ENCODE measurements at places on chromosomes 16 and 17. TPM values are rescaled to one million over a fixed set of nuclear protein-coding genes. Genes with fewer than 3 reads are reported as not detected.
A peak's percentile ranks its signal among the peaks of the same experiment; 100 is the strongest.

GRCh38 chr16:88472069-88472468 is 19.0 kb downstream of the ZFPM1 start:
- no peak for DNase-seq

GRCh38 chr16:85944572-85945423 is 45.8 kb downstream of the IRF8 start:
- no peak for DNase-seq

FXR2 gene
- polyA plus RNA-seq: 28.2 TPM

DNA sequence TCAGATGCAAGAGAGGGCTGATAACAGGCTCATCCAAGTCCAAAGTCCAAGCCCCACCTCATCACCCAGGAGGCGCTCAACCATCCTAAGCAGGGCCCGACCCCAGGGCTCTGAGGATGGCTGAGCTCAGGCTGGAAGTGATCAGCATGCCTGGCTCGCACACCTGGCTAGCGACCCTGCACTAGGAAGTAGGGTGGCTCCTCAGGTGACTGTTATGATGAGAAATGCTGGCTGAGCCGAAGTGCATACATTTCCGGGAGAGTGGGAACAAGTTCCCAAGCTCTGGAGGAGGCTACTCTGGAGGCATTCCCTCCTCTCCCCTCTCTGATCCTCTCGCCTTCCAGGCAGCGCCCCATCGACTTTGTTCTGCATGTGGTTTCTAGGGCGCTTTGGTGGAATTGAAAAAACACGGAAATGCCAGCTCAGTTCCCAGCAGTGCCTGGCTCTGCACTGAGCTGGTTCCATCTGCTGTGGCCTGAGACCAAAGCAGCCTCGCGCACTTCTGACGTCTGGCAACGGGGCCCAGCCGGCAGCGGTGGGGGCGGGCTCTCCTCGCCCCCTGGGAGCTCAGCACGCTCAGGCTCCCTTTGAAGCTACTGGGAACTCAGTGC is 130.3 kb downstream of the IRF8 start:
- peak; percentile 66 for DNase-seq

- DNase-seq: no peak
These were observed 6.5 kb upstream of the BAHCC1 start for GRCh38 chr17:81388612-81389367.

GRCh38 chr17:245611-246010 is 64.2 kb upstream of the DOC2B start:
- no peak for DNase-seq

KAT7 gene
- polyA plus RNA-seq: 31.6 TPM

DNA sequence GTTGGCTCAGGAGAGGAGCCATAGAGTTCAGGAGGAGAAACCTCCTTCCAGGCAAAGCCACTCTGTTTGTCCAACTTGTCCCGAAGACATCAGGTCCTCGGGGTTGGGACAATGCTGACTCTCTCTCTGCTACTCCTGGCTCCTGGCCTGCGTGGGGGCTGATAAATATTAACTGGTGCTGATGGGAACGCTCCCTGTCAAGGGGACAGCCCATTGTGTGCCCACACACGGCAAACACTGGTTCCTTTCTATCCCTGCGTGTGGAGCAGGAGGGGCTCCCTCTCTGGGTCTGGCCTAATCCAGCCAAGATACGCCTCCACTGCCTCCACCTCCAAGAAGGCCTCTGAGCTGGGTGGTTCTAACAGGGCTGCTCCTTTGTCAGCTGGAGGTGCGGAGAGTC is 4.4 kb downstream of the KIF19 start:
- no peak for DNase-seq

LHX1 gene
- polyA plus RNA-seq: not detected

GRCh38 chr17:30091771-30092170 is 24.8 kb upstream of the NSRP1 start:
- no peak for DNase-seq

TEX19 gene
- not detected for polyA plus RNA-seq

DNA sequence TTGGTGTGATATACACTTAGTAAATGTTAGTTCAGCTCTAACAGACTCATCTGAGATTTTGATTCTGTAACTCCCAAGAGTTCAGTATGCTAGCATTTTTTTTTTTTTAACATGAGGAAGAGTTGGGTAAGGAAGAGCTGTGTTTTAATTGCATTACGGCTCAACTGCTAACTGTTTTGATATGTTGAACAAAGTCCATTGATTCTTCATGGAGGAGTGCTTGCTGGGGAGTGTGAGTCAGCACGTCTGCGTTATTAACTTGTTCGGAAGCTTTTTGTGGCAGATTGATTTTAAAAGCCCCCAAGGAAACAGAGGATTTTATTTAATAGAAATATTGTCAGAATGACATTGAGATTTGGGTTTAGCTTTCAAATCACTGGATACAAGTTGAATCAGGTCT is 45.8 kb downstream of the PITPNC1 start:
- DNase-seq: peak; percentile 33

CHD9 gene
- polyA plus RNA-seq: 32.7 TPM

GRCh38 chr17:32240750-32241149 is 24.9 kb upstream of the RHBDL3 start:
- no peak for DNase-seq

GRCh38 chr16:79468121-79468552 is 132.4 kb downstream of the MAF start:
- no peak for DNase-seq

- no peak for DNase-seq
These were observed 10.6 kb downstream of the RSPRY1 start for GRCh38 chr16:57196753-57197152.

DNA sequence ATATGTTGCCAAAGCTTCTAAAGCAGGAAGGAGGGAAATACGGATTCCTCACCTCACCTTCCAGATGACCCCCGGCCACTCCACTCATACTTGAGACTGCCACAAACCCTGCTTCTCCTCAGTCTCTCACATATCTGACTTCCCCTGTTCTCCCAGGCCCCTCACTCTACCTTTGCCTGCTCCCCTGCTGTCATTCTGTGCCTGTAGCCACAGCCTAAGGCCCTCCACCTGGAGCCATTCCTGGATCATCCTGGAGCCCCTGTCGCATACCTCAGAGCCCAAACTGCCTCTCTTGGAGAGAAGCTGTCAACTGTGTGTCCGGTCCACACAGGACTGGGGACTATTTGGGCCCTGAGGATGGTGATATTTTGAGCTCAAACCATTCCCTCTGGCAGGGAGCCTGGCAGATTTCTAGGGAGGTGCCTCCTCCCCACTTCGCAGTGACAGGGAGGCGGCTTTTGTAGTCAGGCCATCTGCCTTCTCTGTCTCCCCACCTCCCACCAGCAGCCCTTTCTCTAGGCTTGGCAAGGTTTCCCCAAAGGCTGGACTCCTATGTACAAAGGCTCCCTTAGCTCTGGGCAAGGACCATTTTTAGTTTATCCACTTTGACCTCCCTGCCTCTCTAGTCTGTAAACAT is 2.3 kb upstream of the MED24 start:
- DNase-seq: no peak

GRCh38 chr16:24349320-24349719 is 93.2 kb downstream of the CACNG3 start:
- no peak for DNase-seq

ABCA9 gene
- polyA plus RNA-seq: 2.1 TPM

DNA sequence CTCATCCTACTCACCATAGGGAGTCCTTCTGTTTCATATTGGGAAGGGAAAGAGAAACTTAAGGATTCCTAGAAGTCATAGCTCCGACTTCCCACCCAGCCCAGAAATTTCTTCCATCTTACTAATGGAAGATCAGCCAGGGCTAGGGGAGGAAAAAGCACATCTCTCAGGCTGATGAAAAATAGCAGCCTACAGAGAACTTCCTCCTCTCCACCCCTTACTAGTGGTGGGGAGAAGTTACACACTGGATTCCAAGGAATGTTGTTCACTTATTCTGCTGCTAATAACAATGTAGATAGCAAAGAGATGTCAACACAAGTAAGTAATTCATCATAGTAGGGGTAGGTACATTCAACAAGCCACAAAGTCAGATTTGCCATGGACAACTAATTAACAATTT is 94.4 kb downstream of the SPACA3 start:
- DNase-seq: no peak

GRCh38 chr16:600781-601180 is 10.9 kb downstream of the RAB40C start:
- no peak for DNase-seq

DNA sequence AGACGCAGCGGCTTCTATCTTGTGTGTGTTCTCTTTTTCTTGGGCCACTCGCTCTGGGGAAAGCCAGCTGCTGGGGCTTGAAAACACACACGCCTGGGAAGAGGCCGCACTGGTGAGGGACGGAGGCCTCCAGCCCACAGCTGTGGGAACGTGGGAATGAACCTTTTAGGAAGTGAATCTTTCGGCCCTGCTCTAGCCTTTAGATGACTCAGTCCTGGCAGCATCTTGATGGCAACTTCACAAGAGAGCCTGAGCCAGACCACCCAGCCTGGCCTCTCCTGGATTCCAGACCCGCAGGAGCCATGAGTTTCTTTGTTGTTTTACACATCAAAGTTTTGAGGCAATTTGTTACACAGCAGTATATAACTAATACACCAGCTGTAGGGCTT is 2.2 kb upstream of the PDPK1 start:
- peak; percentile 15 for DNase-seq

DNA sequence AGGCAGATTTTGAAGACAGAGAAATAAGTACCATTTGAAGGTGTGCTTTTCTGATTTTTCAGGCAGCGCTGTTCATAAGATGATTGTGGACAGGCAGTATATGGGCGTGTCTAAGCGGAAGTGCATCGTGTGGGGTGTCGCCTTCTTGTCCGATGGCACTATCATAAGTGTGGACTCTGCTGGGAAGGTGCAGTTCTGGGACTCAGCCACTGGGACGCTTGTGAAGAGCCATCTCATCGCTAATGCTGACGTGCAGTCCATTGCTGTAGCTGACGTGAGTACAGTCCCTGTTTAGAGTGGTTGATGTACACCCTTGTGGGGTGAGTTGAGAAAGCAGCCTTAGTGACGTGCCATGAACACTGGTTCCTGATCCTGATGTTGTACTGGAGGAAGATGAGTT is 10.7 kb downstream of the UTP4 start:
- DNase-seq: no peak

CX3CL1 gene
- polyA plus RNA-seq: 30.6 TPM

EFCAB5 gene
- 1.5 TPM for polyA plus RNA-seq

GRCh38 chr17:49873466-49873865 is 25.6 kb upstream of the TAC4 start:
- DNase-seq: no peak
